ENCODE measurements at places on chromosomes 1 and 21.

GRCh38 chr1:233613252-233614172 lies at the start of gene KCNK1:
Gene KCNK1 (plus strand): TSS chr1:233614106. CDS start chr1:233614172, 66 bp downstream.
- DNase-seq: no peak

DNA sequence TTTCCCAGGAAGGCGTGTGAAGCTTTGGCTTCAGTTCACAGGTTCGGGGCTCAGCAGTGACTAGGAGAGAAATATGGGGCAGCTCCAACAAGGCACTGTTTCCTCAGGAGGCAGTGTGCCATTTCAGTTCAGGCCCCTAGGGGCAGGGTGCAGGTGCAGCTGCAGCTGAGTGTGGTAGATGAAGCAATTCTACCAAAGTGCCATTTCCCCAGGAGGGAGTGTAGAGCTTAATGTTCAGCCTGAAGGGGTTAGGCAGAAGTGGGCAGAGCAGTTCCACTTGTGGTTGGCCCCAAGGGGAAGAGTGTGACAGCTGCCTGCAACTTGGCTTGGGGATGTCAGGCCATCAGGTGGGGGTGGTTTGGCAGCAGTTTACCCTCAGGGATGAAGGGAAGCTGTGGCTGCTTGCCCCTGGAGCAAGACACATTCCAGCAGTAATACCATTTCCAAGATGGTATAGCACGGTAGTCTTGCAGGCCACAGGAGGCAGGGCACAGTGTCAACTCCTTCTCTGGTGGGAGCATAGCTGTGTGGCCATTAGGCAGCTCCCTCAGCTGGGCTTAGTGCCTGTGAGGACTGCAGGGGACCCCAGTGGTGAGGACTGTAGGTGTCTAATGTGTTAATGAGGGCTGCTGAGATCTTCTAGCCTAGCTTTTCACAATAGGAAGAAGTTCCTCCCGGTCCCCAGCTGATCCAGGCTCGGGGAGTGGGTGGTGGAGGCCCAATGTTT lies 34.7 kb downstream of the RGSL1 start:
- DNase-seq: peak; percentile 98

GRCh38 chr1:239572183-239572582 lies 185.8 kb downstream of the CHRM3 start:
- DNase-seq: no peak

- DNase-seq: no peak
Measured at GRCh38 chr1:230863449-230863848, 4.9 kb downstream of the C1orf198 start.
